H9 (cell line): ENCODE measurements at places on chromosomes 1 and 21. TPM values are rescaled to one million over a fixed set of nuclear protein-coding genes. Genes with fewer than 3 reads are reported as not detected.

DNA sequence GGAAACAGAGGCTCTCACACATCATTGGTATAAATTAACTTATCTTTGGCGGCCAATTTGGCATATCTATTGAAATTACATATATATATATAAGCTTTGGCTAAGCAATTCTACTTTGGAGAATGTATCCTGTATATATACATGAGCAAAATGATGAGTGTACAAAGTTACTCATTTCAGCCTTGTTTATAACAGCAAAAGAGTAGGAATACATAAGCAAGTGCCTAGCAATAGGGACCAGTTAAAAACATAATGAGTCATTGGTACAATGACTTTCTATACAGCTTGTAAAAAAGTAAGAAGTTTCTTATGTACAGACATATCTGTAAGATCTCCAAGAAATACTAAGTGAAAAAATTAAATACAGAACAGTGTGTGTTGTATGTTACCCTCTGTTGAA is 190.8 kb downstream of the LTN1 start:
- H3K4me3 ChIP-seq = no peak overlapping the region
- no peaks in the 10 kb centered on the region for H3K27me3 ChIP-seq
- H3K36me3 ChIP-seq = no peaks in the 10 kb centered on the region
- H3K4me1 ChIP-seq = no peaks in the 10 kb centered on the region
- DNase-seq = no peak
- no peak overlapping the region for H3K27ac ChIP-seq

- DNase-seq = peak; percentile 86
- peaks cover 13% of the 10 kb centered on the region; the same call in 1 of the 2 replicates for H3K27me3 ChIP-seq
- no peaks in the 10 kb centered on the region for H3K36me3 ChIP-seq
- H3K4me3 ChIP-seq = peak within 1 kb of the TSS; percentile 81
Measured at GRCh38 chr1:83998498-83999315, at the start of gene TTLL7. Gene TTLL7, minus strand, starts transcription at chr1:83999132. Its CDS starts 46,921 bp downstream, at chr1:83952211.

GRCh38 chr1:237877631-237878030 is 13.1 kb downstream of the ZP4 start:
- H3K27me3 ChIP-seq = no peaks in the 10 kb centered on the region
- no peak overlapping the region for H3K4me3 ChIP-seq
- no peak overlapping the region for H3K27ac ChIP-seq
- no peaks in the 10 kb centered on the region for H3K36me3 ChIP-seq
- DNase-seq = no peak

The PRR9 gene
- total RNA-seq = not detected in 2 replicates

The KCNQ4 gene
- total RNA-seq = 1.4 TPM in 2 replicates
